ENCODE measurements at places on chromosomes 4 and X.

- DNase-seq: peak; percentile 6
Measured at GRCh38 chr4:78058591-78059523, 1.7 kb downstream of the FRAS1 start.

GRCh38 chr4:98261405-98262291 is 464 bp downstream of the RAP1GDS1 start:
- peak; percentile 48 for DNase-seq

GRCh38 chr4:73237044-73237443 is 21.6 kb downstream of the ANKRD17 start:
- DNase-seq: no peak

- no peak for DNase-seq
Measured at GRCh38 chrX:144840616-144841015, 406.7 kb upstream of the SPANXN1 start.

- DNase-seq: no peak
Measured at GRCh38 chrX:123013141-123013540, 170.9 kb upstream of the GRIA3 start.

DNA sequence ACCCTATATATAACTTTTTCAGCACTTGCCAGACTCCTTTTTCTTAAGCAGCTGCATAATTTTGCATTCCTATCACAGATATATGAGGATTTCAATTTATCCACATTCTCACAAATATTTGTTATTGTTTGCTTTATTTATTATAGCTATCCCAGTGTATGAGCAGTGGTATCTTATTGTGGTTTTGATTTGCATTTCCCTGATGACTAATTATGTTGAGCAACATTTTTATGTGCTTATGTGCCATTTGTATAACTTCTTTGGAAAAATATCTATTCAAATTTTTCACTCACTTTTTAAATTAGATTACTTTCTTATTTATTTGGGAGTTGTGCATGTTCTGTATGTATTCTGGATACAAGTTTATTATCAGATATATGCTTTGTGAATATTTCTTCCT is 361.9 kb downstream of the KCTD8 start:
- no peak for DNase-seq

- no peak for DNase-seq
Measured at GRCh38 chrX:84873176-84873575, 130.5 kb upstream of the APOOL start.

- DNase-seq: no peak
Measured at GRCh38 chrX:31356275-31357212, 284.7 kb upstream of the FTHL17 start.

GRCh38 chr4:30028826-30029225 is 691.3 kb upstream of the PCDH7 start:
- no peak for DNase-seq

DNA sequence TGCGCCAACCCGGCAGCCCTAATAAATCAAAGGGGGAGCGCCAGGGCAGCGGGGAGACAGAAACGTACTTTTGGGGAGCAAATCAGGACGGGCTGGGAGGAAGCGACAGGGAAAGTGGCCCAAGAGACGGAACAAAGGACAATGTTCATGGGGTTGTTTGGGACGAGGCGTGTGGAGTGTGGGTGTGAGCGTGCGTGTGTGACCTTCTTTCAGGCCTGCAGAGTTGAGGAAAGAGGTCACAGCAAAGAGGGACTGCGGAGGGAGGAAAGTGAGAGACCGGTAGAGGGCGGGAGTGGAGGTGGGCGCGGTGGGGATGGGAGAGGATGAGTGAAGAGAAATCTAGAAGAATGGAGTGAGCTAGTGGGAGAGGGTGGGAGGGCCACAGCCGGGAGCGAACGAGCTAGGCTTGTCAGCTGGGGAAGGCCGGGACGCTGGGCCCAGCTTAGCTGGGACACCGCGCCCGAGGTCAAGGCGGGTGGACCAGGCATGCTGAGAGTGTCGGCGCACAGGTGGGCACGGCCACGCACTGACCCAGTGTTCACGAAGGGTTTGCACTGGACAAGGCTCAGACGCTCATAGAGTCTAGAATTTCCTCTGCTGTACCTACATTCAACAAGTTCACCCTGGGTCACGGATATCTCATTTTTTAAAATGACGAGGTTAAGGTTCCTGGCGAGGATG is 14.7 kb upstream of the PITX2 start:
- DNase-seq: no peak

Data from activated CD4-positive, alpha-beta T cell treated with anti-CD3 and anti-CD28 coated beads, Interleukin-2, amount 50 U/mL, for 48 hours (primary cell).